ENCODE measurements at places on chromosomes 7 and 10.

DNA sequence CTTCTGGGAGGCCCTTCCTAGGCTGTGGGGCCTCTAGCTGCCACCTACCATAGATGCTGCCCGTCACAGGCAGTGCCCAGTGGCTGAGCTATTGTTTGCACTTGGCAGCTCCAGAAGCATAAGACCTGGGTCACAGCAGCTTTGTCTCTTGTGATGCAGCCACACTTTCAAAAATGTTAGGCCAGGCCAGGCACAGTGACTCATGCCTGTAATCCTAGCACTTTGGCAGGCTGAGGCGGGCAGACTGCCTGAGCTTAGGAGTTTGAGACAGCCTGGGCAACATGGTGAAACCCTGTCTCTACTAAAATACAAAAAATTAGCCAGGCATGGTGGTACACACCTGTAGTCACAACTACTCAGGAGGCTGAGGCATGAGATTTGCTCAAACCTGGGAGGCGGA is 9.5 kb upstream of the KAZALD1 start:
- peak; percentile 77 for DNase-seq

- DNase-seq = no peak
These were observed 131.7 kb downstream of the DYNC1I1 start for GRCh38 chr7:95904099-95904498.

DNA sequence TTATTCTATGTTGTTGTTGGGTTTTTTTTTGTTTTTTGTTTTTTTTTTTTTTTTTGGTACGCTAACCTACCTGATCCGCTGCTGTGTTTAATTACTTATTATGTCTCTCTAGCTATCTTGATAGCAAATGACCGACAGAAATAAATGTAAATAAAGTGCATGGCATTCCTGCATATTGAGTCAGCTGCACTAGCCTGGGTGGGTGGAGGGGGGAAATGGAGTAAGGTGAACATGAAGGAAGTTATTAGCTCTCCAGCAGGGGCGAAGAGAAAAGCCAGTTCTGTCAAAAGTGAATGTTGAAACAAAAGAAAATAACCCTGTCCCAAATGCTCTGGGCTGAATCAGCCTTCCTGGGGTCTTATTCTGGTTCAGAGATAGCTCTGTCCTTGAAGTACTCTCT is 210.7 kb upstream of the MDFIC start:
- peak; percentile 15 for DNase-seq

DNA sequence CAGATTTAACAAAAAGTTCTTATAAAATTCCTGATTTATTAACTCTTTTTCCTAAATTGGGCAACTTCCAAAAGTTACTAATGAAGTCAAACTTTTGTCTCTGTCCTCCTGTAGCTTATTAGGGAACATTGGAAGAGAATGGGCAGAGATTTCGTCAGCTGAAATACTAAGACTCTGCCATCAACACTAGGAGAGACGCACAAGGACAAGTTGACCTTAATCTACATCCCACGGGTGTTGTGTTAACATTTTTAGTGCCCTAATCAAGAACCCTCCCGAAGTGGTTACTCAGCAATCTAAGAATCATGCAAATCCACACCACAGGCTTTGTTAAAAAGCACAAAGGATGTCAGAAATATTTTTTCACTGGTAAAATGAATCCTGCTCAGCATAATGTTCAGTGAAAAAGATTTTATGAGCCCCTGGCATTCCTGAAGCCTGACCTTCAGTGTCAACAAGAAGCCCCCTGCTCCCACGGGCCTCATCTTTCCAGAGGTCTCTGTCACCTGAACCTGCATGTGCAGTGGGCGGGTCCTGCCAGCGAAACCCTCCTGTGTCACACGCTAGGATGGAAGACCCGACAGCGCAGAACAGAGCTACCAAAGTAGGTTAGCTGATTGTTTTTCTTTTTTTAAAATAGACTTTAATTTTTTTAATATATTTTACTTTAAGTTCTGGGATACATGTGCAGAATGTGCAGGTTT is 70.6 kb upstream of the AKR1E2 start:
- no peak for DNase-seq

DNA sequence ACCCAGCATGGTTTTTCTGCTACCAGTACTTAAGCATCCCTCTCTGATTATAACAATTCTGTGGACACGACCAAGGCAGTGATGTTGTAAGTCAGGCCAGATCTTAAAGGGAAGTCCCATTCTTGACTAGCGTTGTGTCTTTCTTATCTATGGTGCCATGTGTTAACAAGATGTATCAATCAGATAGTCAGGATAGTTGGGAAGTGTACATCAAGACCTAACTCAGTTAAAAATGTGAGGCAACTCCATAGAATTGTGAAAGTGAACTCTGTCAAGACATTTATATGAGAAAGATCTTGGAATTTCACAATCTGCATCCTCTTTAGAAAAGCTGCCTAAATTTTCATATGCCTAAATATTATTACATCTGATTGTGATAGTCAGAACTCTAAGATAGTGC is 341.7 kb upstream of the SEMA3D start:
- peak; percentile 70 for DNase-seq

DNA sequence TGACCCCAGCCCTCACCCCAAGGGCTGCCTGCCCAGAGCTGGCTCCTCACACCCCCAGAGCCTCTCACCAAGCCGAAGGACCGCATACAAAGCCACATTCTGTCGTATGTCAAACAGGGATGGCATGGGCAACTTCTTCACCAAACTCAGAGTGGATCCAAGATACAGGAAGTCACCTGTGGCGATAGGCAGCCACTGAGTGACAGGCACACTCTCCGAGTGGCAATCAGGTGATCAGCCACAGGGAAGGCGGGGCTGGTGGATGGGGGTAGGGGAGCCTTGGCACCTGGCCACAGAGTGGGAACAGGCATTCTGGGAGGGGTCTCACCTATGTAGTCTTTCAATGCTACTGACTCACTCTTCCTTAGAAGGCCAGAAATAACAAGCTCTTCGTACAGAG is 7.1 kb upstream of the ASB10 start:
- DNase-seq = no peak

- peak; percentile 84 for DNase-seq
These were observed at the start of gene PRKG1 for GRCh38 chr10:51074238-51075028. Gene PRKG1 (plus strand): TSS chr10:51074487.

DNA sequence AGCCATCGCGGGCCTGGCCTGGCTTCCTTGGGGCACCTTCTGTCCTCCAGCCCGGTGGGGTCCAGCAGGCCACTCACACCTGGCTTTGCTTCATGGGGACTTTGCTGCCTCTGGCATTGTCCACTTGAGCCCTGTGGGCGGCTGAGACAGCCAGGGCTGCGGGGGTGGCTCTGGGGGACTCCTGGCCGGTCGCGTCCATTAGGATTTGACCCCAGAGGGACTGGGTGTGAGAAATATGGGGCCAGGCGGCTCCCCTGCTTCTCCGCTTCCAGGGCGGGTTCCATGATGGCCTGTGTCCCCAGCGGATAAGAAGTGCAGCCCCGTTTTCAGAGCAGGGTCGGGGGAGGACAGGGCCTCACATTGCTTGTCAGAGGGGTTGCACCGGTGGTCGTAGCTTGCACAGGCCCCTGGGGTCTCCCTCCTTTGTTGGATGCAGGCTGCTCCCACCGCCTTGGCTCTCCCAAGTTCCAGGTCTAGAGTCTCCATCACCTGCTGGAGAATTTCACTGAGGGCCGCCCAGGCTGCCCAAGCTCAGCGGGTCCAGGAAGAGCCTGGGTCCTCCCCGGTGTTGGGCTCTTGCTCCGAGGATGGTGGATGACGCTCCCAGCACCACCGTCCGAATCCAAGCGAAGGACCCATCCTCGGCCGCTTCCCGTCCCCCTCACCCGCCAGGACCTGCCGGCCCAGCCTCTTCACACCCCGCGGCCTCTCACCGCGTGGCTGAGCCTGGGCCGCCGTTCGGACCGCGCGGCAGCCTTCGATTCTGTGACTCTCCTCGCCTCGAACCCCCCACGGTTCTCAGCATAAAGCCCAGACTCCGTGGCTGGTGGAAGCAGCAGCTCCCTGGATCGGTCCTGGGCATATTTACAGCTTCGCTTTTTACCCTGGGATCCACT is 140.1 kb downstream of the DYNC2I1 start:
- no peak for DNase-seq

GRCh38 chr10:85548034-85548433 is 818.6 kb downstream of the GRID1 start:
- peak; percentile 2 for DNase-seq

- no peak for DNase-seq
These were observed 15.4 kb downstream of the LGI1 start for GRCh38 chr10:93773120-93773519.

DNA sequence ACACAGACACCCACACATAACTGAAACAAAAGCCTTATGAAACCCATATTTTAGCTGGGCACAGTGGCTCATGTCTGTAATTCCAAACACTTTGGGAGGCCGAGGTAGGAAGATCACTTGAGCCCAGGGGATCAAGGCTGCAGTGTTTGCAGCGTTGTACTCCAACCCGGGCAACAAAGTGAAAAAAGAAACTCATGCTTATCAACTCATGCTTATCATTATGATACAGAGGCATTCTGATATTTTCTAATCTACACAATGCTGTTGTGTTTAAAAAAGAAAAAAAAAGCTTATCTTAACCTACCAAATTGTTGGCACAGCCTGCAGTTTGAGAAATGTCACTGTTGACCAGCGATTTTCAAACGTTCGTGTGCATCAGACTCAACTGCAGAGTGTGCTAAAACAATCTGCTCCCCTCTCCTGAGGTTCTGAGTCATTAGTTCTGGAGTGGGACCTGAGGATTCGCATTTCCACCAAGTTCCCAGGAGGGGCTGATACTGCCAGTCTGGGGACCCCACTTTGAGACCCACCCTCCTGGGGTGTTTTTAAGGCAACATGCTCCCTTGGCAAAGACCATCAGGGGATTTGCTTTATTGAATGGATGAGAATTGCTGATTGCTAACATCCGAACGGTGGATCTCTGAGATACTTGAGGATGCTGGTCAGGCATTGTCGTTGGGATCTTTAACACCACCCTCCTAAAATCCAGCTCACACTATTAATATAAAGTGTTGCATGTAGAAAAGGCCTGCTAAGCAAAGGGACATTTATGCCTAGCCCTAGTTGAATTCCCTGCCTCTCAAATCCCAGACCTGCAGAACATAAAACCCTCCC is 16.2 kb downstream of the CHST3 start:
- DNase-seq = no peak

DNA sequence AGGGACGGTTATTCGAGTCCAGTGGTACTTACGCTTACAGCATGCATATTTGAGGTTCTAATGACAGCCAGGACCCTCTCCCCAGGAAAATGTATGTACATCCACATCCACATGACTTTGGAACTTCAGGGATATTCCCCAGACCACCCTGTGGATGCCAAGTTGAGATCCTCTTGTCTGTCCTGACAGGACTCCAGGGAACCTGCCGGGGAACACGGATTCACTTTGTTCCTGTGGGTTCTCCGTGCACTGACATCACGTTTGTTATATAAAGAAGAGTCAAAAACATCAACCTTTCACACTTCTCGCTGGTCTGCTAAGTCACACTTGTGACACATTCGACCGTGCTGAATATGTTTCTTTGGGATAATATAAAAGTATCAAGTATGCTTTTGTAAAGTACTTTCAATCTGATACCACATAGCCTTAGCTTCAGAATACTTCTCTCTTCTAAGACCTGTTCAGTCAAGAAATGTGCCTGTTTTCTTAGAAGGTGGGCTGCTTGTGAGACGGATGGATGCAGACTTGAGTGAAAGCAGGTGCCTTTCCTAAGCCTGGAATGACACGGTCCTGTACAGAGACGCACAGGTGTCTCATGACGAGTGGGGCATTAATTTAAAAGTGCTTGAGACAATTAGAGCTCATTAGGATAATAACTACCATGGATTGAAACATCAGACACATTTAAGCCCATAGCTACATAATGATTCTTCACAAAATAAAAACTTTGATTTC is 38.7 kb downstream of the CALML5 start:
- DNase-seq = no peak

DNA sequence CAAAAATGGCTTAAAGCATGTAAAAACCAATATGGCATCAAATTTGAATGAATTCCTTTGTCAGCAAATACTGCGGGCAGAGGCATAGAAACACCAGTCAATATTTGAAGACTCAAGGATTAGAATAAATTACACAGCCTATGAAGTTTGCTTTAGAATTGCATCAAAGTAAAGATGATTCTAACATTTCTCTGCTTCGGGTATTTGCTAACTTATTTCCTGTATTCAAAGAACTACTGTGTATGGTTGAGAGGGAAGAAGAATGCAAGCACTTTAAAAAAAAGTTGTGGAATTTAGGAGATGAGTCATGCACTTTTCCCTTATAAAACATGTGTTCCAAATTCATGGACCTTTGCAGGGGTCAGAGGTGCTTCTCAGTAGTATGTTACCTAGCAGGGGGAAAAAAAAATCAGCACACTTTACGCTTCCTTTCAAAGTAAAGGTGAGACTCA is 90.1 kb downstream of the PIP4K2A start:
- peak; percentile 77 for DNase-seq

DNA sequence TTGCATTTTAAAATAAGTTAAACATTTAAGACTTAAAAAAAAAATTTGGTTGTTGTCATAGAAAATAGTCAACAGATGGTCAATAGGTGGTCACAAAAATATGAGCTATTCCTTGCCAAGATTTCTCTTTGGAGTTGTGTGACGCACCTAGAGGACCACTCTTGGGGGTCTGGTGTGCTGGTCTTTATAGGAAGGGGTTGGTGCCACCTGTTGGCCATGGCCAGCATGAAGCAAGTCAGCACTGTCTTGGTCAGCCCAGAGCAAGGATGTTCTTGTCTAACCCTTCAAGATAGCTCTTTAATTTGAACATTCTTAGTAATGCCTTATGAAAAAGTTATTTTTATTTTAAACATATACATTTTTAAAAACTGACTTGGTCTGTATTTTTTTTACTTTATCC is 267.9 kb upstream of the CNTNAP2 start:
- DNase-seq = peak; percentile 22

DNA sequence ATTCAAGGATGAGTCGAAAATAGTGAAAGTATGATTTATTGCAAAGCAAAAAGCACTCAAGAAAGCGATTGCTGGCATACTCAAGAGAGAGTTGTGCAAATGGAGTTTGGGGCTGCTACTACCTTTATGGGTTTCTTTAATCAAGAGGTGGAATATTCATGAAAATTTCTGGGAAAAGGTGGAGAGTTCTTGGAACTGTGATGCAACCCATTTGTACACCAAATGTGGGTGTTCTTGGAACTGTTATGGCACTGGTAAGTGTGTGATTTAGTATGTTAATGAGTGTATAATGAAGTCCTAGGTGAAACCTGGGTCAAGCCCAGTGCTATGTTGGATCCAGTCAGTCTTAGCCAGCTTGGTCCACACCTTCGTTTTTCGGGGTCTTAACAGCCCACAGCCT is 3.4 kb upstream of the VOPP1 start:
- DNase-seq = no peak

DNA sequence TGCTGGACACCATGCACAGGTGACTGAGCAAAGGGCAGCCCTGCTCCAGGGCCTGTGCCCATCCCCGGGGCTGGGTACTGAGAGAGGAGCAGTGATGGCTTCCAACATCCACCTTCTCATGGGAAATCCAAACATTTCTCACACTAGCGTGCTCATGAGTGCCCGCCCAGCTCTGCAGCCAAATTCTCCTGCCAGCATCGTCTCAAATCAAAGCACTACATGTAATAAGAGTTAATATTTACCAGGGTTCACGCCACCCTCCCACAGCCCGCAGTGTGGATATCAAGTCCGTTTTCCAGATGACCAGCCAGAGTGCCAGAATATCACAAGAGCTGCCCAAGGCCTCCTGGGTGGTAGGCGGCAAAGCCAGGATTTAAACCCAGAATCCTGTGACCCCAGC is 12.1 kb downstream of the IL15RA start:
- DNase-seq = no peak

GRCh38 chr7:26609532-26609931 is 254.9 kb downstream of the SKAP2 start:
- DNase-seq = no peak

- no peak for DNase-seq
These were observed 348.2 kb upstream of the GRM3 start for GRCh38 chr7:86295526-86295925.

- no peak for DNase-seq
These were observed 66.5 kb downstream of the CTNNA3 start for GRCh38 chr10:67629461-67629971.
